ENCODE measurements at places on chromosomes 16 and 17.

DNA sequence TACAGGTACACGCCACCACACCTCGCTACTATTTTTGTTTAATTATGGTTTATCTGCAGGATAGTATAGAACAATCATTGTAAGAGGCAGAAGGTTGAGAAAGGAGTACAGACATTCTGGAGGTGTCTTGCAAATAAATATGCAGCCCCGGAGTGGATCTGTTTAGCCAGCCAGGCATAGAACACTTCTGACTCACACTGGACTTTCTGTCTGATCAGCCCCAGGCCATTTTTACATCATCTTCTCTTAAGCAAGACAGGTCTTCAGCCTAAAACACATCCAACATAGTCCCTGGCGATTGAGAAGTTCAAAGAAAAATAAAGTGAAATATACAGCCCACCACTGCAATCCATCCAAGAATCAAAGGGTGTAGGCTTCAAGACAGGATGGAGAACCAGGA, 81.4 kb downstream of the XYLT1 start:
- DNase-seq, result no peak

DNA sequence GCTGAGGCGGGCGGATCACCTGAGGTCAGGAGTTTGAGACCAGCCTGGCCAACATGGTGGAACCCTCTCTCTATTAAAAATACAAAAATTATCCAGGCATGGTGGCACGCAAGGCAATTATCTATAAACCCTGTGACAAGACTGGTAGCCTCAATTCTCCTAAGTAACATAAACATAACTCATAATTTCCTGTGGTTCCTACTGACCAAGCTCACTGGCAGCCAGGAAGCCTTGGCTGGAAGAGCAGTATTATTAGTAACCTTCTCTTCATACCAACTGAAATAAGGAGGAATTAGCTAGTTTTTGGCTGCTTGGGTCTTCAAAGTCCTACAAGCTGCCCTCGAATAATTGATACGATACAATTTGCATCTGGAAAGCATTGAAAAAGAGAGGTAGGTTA, 31.6 kb upstream of the LRRC37A3 start:
- no peak for DNase-seq

- DNase-seq, result no peak
These were observed 15.8 kb downstream of the EMP2 start for GRCh38 chr16:10564591-10564990.

DNA sequence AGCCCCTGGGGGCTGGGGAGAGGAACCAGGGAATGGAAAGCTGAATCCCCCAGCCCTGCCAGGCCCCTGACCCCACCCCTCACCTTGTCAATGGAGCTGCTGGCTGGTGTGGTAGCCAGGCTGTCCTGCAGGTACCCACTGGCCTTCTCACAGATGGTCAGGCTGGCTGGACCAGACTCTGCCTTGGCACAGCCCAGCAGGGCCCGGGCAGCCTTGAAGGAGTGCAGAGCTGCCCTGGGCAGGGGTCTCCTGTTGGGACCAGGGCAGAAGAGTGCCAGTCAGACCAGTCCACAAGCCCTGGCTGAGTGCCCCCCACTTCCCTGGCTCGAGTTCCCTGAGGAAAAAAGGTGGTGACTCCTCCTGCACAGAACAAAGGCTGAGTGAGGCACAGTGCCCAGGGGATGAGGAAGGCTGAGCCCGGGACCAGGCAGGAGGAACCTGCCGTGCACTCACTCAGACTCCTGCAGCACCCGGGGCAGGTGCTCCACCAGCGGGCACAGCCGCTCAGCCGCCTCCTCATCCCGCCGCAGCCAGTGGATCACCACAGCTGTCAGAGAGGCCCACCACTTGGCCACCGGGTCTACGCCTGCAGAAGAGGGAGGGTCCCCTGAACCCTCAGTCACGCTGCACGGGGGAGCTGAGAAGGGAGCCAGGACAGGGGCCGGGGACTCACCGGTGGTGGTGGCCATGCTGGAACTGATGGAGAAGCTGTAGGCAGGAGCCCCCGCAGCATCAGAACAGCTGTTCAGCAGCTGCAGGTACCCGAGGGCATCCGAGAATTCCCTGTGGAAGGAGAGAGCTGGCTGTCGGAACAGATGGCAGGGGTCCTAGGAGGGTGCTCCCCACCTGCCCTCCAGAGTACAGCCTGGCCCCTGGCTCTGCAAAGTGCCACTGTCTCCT, 22.4 kb downstream of the SREBF1 start:
- no peak for DNase-seq

DNA sequence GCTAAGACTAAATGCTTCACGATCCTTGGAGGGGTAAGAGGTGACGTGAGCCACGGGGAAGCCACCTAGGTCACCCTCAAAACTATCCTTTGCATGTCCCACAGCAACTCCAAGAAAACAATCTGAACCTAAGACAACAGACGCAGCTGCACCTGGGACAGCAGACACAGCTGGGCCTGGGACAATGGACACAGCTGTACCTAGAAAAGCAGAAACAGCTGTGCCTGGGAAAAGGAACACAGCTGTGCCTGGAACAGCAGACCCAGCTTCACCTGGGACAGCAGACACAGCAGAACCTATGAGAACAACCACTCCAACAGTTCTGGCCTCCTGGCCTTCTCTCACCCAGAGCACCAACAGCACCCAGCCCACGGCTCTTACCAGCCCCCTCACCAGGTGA, 11.7 kb upstream of the CD300LD start:
- no peak for DNase-seq

DNA sequence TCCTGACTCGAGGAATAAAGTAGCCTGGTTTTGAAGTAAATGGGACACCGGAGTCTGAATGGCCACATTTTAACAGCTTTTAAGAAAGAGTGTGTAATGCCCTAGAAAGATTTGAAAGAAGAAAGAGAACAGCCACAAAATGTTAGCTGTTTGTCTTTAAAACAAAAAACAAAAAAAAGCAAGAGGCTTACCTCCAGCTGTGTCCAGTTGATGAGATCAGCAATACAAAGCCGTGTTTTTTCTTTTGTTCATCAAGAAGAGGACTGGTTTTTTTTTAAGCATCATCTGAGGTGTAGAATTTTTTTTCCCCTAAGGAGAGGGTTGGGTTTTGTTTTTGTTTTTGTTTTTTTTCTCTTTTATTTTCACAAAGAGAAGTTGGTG, 58.8 kb downstream of the NKD1 start:
- DNase-seq, result no peak

DNA sequence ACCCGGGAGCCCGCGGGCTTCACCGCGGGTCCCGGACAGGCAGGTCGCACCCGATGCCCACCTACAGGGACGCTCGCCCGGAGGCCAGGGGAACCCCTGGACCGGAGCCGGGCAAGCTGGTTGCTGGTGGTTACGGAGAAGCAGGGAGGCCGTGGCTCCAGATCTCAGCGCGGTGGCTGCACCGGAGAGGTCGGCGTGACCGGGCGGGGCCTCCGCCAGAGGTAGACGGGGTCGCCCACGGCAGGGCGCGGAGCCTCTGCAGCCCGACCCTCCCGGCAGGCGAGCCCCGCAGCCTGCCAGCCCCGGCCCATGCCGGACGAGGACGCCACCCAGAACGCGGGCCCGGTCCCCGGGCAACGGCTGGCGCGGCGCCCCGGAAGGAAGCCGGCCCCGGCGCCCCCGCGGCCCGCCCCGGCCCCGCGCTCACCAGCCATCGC, 341 bp downstream of the PCYT2 start:
- DNase-seq, result no peak

GRCh38 chr16:1169285-1170075, 16.6 kb downstream of the CACNA1H start:
- DNase-seq, result no peak

DNA sequence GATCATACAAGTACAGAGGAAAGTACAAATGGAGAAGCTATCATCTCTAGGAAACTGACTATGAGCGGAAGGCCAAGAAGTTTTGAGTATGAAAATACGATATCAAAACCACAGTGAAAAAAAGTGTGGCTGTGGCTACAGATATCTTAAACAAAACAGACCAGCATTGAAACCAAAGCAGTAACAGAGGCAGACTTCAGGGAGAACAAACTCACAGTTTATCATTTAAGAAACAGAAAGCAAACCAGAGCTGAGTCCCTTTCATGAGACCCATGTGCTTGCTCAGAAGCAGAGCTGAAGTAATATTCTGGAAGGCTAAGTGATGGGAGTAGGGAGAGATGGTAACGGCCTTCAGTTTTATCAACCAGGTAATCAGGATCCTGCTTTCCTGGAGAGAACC, 317.8 kb downstream of the CA10 start:
- DNase-seq, result no peak

- DNase-seq, result no peak
These were observed 432.6 kb downstream of the TOX3 start for GRCh38 chr16:52114379-52114778.

- no peak for DNase-seq
These were observed 536.5 kb downstream of the CDH11 start for GRCh38 chr16:64585367-64585766.

DNA sequence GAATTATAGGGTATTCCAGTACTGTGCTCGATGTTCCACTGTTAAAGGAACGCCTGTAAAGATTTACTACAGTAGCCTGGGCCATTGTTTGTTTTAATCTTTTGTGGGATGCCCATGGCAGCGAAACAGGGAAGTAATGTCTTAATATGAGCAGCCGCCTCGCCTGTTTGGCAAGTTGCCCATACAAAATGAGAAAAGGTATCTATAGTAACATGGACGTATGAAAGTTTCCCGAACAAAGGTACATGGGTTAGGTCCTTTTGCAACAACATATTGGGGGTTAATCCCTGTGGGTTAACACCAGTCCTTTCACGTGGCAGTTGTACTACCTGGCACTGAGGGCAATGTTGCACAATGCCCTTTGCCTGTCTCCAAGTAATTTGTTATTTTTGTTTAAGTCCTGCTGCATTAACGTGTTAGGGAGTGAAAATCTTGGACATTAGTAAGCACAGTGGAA, 21.1 kb upstream of the TMC5 start:
- DNase-seq, result no peak

- no peak for DNase-seq
These were observed 111.8 kb upstream of the NOG start for GRCh38 chr17:56481659-56482058.

DNA sequence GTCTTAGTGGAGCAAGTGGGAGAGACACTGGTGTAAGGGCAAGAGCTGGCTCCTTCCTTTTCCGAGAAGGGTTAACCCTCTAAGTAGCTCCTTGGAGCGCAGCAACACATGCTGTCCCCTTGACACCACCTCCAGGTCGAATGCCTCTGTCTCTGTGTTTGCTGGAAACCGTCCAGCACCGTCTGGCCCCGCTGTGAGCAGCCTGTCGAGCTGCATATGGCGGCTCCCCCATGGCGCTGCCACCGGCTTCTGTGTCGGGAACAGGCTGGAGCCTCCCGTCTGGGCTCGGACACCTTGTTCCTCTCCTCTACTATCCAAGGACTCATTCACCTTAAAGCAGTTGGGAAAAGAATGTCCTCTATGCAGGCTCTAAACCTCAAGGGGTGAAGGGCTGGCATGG, 28.9 kb upstream of the WSCD1 start:
- DNase-seq, result no peak

DNA sequence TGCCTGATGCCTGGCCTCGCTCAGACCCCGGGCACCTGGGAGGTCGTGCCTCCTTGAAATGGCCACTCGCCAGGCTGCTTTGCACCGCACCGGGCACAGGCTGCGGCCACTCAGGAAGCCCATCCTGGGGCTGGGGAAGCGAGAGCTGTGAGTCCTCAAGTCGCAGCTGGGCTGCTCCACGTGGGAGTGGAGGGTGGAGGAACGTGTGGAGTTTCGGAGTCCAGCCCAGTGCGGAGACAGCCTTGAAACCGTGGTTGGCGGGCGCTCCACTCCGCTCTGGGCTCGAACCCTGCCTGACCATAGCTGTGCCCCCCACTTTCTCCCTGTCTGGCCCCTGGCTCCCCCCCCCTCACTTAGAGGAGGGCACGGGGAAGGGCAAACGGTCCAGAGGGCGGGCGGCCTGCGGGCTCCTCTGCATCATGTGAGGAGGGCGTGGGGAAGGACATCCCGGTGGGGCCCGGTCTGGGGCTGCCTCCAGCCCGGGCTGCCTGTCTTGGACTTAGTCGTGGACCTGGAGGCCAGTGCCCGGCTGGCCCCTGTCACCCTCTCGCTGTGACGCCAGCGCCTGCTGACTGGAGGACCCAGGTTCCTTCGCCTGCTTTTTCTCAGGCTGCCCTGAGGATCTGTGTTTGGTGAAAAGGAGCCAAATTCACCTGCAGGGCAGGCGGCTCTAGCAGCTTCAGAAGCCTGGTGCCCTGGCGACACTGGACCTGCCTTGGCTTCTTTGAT, 2.5 kb downstream of the UBE2I start:
- no peak for DNase-seq

DNA sequence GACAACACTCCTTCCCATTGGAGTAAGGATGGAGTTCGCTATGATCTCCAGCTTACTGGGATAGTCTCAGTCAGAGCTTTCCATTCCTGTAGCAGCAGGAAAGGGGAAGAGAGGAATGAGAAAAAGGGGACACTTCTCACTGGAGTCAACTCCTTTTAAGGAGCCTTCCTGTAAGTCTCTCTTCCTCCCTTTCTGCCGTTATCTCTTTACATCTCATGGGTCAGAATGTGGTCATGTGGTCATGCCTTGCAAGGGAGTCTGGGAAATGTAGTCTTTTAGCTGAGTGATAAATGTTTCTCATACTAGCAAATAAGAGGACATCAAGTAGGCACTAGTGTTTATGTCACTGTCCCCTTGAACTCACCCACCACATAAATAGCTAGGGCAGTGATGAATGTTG, 227.3 kb downstream of the HAPSTR1 start:
- DNase-seq, result no peak

GRCh38 chr17:43952351-43952723, 1.4 kb downstream of the PYY start:
- DNase-seq, result no peak

GRCh38 chr17:81871387-81872230, 472 bp upstream of the ARHGDIA start:
- peak; percentile 92 for DNase-seq
